ENCODE measurements at places on chromosomes 2 and 18.

- no peak for DNase-seq
Observed at GRCh38 chr2:28729698-28730097, 21.9 kb upstream of the PPP1CB start.

GRCh38 chr18:78659748-78660147 is 319.9 kb upstream of the SALL3 start:
- DNase-seq: no peak

- DNase-seq: no peak
Observed at GRCh38 chr2:51624995-51625394, 593.1 kb upstream of the NRXN1 start.

DNA sequence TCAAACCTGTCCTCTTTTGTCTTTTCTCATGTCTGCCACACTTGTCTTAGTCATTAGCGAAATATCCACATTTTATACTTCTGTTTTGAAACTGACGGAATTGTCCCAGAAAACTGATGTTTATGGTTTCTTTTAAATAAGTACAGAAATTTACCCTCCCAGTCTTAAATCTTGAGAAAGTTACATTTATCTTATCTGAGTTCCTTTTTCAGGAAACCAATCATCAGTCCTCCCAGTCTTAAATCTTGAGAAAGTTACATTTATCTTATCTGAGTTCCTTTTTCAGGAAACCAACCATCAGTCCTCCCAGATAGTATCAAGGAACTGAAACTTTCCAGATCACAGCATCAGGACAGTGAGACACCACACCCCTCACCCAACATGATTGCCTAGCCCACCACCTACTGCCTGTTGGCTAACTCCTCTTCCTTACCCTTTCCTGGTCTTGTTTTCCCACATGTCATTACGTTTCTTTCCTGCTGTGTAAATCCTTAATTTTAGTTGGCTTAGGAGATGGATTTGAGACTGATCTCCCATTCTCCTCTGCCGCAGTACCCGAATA is 247.7 kb downstream of the PTPRM start:
- DNase-seq: no peak

GRCh38 chr2:216596236-216596979 is 36.8 kb upstream of the IGFBP2 start:
- no peak for DNase-seq

- DNase-seq: no peak
Observed at GRCh38 chr18:40687399-40687798, 1267.6 kb upstream of the PIK3C3 start.

- no peak for DNase-seq
Observed at GRCh38 chr2:38092196-38092902, 16.4 kb upstream of the CYP1B1 start.

- DNase-seq: no peak
Observed at GRCh38 chr2:215397632-215398341, 38.1 kb downstream of the FN1 start.

DNA sequence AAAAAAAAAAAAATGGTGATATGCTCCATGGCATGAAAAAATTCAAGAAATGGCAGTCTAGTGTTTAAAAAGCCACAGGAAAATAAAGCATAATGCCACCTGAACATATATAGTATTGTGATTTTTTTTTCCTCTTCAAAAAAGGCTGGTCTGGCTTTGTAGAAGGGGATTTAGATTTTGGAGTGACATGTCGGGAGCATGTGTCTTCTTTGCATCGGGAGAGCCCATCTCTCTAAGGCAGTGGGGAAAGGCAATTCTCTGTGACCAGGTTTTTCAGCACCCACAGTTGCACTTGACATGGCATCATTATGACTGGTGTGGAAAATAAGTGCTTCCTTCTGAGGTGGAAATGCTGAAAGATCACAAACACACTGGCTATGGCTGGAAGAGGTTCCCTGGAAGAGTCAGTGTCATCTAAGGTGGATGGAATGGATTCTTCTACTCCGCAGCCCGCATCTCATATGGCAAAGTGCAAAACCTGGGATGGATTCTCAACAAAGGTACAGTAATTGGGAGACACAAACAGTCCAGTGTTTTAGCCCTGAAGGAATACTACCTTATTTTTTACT is 172.5 kb downstream of the AGAP1 start:
- peak; percentile 60 for DNase-seq

- DNase-seq: no peak
Observed at GRCh38 chr2:9164112-9164608, 42.5 kb upstream of the ASAP2 start.

DNA sequence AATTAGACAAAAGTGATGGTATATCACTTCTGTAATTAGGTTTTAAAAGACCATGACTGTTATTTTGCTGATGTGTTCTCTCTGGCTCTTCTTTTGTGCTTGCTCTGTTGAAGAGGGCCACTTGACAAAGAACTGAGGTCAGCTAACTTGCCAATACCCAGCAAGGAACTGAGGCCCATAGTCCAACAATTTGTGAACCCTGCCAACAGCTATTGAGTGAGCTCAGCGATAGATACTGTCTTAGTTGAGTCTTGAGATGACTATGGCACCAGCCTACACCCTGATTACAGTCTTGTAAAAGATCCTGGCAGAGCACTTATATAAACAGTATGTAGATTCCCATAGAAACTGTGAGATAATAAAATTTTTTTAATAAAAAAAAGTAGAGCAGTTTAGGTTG is 103.0 kb downstream of the BMPR2 start:
- no peak for DNase-seq

- DNase-seq: no peak
Observed at GRCh38 chr2:173657996-173658717, 303.5 kb downstream of the CDCA7 start.

GRCh38 chr2:48145845-48146452 is 239.7 kb upstream of the FBXO11 start:
- DNase-seq: no peak

GRCh38 chr2:14700753-14701152 is 68.2 kb downstream of the LRATD1 start:
- DNase-seq: no peak

DNA sequence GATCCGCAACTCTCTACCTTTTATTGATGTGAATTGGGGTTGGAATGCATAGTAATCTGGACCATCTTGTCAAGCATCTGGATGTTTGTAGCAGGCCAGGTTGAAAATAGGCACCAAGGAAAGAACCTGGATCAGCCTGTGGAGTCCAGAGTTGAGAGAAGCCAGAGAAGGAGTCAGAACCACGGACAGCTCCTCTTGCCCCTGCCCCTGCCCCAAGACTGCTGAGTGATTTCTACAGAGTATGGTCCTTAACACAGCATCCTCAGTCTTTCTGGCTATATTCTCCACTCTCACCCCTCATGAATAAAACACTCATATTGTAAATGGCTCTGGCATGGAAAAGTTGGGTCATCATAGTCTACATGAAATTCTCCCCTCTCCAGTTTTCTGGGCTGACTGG is 154.6 kb downstream of the LOXHD1 start:
- DNase-seq: no peak

GRCh38 chr18:68498185-68498584 is 216.7 kb downstream of the TMX3 start:
- no peak for DNase-seq

DNA sequence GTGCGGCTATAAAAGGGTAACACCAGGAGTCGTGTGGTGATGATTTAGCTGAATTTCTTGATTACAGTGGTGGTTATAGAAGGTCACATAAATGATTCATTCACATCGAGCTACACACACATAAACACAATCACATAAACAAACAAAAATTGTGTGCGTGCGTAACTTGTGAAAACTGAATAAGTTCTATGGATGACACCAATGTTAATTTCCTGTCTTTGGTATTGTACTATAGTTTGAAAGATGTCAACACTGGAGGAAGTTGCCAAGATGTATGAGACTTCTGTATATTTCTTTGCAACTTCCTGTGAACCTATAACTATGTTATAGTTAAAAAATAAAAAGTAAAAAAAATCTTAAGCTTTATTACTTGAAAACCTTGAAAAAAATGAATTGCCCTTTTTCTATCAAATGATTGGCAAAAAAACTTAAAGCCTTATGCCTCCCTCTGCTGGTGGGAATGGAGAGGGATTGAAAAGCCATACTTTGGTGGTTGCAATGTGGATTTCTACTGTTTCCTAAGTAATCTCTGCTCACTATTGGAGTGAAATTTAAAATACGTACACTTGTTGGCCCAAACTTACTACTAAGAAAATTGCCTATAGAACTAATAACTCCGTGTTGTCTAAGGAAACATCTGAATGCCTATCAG is 227.7 kb downstream of the RPIA start:
- peak; percentile 5 for DNase-seq

DNA sequence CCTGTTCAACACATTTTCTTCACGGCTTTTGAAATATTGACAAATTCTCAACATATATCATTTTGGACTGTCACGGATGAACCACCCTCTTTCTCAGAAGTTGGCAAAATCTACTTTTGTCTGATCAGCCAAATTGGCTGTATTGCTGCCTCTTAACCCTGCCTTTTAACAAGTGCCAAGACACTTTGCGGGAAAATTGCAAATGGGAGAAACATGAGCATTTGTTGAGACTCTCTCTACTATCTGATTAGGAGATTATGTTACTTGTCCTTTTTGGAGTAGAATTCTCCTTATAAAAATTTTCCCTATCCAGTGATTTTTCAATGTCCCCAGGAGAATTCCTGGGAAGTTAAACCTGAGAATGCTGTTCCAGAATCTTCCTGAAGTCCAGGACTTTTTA is 256.2 kb upstream of the ZSWIM2 start:
- no peak for DNase-seq

- DNase-seq: no peak
Observed at GRCh38 chr18:39604836-39605235, 2039.2 kb upstream of the CELF4 start.

DNA sequence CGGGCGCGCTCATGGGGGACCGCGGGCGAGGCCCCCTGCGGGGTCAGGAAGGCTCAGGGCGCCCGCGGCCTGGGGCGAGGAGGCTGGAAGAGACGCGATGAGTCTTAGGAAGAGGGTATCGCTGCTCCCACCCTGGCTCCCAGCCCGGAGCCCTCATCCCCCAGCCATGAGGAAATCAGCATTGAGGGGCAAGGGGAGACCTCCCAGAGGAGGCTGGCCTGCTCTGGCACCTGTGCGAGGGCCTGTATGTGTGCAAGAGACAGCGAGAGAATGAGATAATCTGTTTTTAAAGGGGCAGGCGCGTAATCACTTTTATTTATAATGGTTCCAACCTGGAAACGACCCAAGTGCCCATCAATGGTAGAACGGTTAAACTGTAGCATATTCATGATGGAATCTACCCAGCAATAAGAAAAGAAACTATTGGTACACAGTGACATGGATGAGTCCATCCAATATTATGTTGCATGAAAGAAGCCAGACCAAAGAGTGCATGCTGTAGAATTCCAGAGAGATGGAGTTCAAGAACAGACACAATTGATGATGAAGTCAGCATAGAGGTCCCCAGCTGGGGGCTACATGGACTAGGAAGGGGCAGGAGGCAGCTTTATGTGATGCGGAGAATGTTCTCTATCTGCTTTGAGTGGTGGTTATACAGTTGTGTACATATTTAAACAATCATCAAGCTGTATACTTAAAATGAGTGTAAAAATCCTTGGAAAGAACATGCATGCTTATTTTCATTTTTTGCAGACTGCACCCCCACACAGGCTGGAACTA is 14.4 kb downstream of the FBXO41 start:
- DNase-seq: no peak

DNA sequence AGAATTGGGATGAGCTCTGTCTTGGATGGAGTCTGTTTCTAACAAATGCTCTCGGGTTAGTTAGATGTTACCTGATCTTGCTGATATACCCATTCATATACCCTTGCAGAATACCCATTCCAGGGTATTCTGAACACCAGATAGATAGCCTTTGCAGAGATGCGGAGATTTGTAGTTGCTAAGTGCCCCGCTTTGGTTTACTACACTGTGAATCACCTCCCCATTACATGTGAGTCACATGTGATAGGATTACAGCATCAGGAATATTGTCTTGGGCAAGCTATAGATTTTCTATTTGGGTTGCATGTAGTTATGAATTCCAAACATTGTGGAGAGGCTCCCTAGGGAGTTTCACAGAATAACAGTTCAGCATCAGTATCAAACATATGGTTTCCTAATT is 3.8 kb downstream of the VSNL1 start:
- DNase-seq: no peak

- no peak for DNase-seq
Observed at GRCh38 chr2:119748135-119748534, 11.6 kb upstream of the PTPN4 start.

- no peak for DNase-seq
Observed at GRCh38 chr2:47277987-47278386, 122.9 kb upstream of the STPG4 start.

DNA sequence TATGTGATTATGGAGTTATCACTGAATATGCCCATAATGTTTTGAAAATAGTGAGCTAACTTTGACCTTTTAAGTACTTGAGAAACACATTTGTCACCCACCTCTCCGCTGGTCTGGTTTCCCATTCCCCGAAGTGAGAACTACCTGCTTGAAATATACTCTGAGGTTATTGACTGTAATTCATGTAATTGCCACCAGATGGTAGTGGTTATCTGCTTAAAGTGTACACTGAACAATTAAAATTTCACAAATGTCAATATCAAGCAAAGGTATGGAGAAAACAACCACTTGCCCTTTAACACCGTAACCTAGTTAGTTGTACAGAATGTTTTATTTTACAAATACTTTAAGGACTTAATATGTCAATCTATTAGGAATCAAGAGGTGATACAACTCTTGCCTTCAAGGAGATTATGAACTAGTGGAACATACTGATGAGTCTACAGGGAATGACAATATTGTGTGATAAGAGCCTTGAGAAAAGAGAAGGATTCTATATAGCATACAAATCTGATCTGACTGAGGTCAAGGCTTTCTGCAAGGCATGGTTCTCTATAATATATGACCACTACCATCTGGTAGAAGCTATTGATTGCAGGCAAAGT is 316.8 kb upstream of the KCNH7 start:
- no peak for DNase-seq

- no peak for DNase-seq
Observed at GRCh38 chr2:240452462-240453256, 17.2 kb downstream of the GPC1 start.

DNA sequence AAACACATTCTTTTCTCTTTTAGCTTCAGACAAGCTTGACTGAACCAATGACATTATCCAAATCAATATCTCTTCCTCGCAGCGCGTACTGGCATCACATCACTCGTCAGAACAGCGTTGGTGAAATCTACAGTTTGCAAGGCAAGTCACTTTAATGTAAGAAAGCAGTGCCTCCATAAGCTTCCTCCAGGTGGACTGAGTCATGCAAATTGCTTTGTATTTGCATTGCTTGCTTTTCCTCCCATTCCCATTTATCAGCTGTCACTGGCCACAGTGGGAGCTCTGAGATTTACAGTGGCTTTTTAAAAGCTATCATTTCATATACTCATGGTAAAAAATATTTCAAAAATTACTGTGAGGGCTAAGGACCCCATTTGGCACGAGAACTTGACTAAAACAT is 189.9 kb downstream of the CD226 start:
- DNase-seq: no peak

DNA sequence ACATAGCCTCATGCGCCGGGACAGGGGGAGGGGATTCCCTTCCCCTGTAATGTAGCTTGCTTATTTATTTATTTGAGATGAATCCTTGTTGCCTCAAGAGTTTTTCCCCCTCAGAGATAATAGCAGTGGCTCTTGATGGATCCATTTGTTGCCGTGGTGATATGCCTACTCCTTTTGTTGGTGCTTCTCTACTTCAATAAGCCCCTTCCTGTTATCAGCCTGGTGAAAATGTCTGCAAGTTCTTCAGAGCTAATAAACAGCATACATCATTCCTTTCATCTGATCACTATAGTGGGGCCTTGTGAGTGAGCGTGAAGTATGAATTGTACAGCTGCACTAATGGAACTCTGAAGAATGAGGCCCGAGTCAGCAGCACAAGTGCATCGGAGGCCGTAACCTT is 19.4 kb downstream of the FZD5 start:
- DNase-seq: no peak

- DNase-seq: no peak
Observed at GRCh38 chr2:97736608-97737330, 23.4 kb downstream of the ZAP70 start.

Data from CD4-positive, alpha-beta T cell treated with Interleukin-21 for 1 hour (primary cell).